ENCODE measurements at places on chromosomes 7 and 10.
A peak's percentile ranks its signal among the peaks of the same experiment; 100 is the strongest.

DNA sequence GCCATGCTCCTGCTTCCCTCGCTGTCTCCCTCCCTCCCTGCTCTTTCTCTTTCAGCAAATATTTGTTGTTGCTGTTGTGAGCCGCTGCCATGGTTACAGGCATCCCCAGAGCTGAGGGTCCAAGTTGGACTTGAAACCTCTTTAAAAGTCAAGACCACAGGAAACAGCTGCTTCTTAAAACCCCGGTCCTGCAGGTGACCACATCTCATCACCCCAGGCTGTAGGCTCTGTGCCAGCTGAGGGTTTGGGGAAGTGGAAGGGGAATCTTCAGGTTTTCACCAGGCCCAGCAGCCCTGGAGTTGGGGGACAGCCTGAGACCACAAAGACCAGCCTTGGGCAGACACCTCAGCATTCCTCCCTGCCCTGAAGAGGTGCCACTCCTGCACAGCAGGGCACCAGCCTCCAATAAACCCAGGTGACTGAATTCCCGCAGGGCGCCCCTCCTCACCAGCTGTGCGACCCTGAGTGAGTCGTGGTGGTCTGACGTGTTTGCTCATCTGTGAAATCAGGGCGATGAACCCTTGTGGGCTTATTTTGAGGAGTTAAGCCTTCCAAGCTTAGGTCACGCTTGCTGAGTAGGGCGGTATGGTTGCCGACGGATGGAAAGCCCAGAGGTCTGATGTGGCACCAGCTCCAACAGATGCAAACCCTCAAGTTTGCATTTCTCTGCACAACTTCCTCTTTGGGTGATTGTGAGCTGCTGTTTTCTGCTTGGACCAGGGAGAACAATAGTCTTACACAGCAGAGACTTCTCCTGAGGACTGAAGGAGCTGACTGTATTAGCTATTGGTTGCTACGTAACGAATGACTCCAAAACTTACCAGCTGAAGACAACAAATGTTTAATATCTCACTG is 24.8 kb downstream of the NPTX2 start:
- no peak for DNase-seq

DNA sequence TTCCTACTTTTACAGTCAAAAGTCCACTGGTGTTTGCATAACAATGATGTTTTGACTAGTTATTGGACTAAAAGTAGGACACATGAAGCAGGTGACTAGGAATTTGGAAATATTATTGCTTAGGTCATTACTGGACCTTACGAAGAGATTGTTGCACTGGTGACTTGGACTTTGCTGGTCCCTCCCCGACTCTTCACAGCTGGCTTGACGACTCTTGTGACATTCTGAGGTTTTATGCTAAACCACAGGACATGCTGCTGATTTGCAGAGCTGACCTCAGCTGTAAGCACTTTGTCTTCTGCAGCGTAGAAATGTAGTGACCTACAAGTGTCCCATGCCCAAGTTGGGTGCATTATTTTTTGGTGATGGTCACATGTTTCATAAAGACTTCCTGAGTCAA is 21.9 kb downstream of the PCBD1 start:
- no peak for DNase-seq

DNA sequence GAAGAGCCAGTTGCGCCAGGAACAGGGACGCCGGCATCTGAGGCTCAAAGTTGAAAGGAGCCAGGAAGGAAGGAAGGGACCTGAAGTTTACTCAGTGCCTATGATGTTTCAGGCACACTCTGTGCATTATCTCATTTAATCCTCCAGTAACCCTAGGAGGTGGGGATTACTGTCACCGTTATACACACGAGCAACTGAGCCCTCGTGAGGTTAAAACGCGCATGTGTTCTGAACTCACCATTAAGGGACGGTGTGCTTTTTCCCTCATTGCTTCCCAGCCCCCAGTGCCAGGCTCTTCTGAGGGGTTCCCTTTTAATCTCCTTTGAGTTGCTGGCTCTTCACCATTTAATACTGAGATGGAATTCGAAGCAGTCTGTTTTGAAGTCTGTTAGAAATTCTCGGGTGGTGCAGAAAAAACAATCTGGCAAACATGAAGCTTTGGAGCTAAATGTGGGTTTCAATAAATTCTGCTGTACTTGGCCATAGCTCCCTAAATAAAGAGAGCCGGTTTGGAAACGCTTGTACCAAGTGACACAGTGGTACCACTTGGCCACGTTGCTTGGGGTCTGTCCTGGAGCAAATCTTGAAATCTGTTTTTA is 102.2 kb downstream of the TAX1BP1 start:
- no peak for DNase-seq

GRCh38 chr10:20034732-20035131 is 218.5 kb downstream of the PLXDC2 start:
- no peak for DNase-seq

- no peak for DNase-seq
Measured at GRCh38 chr7:124152859-124153692, 120.2 kb upstream of the TMEM229A start.

- DNase-seq = no peak
Measured at GRCh38 chr10:7421526-7421925, 10.7 kb upstream of the SFMBT2 start.

DNA sequence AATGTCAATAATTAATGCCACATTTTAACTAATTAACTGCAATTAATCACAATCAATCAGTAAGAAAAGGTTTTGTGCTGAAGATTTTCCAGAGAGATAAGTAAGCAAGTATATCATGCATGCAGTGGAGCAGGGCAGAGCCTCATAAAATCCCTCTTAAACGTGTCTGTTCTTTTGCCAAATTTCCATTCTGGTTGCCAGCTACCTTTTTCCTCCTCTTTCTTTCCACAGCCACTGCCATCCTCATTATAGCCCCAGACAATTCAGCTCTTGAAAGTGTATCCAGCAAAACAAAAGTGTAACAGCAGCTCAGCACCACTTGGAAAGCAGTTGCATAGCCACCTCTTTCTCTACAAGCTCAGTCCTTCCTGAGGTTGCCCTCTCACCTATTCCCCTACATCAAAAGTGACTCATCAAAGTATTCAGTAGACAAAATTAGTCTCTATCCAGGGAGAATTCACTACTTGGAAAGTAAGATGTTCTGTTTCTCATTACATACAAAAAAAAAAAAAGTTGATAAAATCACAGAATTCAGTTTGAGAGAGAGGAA is 26.9 kb upstream of the EPHB6 start:
- DNase-seq = no peak

- no peak for DNase-seq
Measured at GRCh38 chr10:69107699-69108098, 16.3 kb upstream of the VPS26A start.

GRCh38 chr7:115024276-115024675 is 102.4 kb downstream of the MDFIC start:
- no peak for DNase-seq

DNA sequence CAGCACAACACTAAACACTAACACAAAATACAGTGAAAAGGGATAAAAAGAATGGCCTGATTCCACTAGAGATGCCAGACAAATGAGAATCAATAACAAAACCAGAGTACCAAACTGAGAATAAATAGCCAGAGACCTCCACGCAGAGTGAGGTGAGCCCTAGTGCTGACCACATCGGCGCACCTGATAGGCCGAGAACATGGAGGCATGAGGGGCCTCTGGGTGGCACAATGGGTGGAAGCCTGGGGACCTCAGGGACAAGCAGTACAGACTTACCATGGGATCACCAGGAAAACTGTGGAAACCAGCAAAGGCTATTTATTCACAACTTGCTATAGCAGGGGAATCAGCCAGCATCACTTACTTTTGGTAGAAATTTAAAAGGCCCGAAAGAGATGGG is 1.8 kb upstream of the CSGALNACT2 start:
- no peak for DNase-seq

- DNase-seq = no peak
Measured at GRCh38 chr7:6380310-6381095, 67.3 kb downstream of the DAGLB start.

DNA sequence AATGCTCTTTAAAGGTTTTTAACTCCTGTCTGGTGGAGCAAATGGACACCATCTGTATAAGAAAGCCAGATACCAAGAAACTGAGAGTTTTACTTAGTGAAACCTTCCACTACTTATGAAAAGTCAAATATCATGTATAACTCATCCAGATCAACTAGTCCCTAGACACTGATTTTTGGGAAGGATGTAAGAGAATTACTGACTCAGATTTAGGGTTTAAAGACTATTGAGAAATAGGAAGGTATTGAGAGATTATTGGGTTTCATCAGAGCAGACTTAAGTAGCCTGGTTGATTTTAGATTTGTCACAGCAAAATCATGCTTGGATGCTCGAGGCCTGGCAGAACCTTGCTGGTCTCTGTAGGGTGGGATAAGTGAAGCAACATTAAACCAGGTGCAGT is 3.1 kb downstream of the CSTF2T start:
- DNase-seq = no peak

DNA sequence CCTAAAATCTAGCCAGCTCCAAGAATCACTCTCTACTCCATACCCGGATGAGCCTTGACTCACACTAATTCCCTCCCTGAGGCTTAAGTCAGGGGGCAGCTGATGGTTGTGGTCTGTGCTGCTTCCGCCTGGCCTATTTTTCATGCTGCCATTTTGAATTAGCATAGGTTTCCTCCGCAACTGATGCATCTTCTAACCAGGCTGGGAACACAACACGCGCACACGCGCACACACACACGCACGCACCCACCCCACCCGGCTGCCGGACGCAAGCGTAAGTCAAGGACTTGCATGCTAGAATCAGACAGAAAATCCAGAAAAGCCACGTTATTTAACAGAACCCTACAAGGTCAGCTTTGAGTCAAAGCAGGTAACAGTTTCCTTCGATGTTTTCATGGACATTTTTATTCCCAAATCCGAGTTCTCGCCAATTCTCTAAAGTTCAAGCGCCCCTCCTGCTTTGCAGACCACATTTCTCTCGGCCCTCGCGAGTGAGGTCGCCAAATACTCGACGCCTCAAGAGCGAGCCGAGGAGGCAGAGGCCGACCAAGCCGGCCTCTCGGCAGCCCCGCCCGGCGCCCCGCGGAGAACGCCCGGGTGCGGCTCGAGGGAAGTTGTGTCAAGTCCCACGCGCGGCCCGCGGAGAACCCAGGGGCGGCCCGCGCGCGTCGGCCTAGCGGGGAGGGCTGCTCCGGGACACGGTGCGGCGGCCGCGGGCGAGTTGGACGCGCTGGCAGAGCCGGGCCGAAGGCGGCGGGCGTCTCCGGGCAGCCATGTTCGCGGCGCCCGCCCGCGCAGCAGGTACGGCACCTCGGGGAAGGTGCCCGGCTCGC is 961 bp downstream of the SCRN1 start:
- peak; percentile 23 for DNase-seq
